Body of pancreas (tissue), 4 donors: ENCODE measurements at places on chromosomes 6 and 20. TPM values are rescaled to one million over a fixed set of nuclear protein-coding genes. Genes with fewer than 3 reads are reported as not detected.

GRCh38 chr6:75012018-75012417 is 193.8 kb downstream of the COL12A1 start:
- DNase-seq, result no peak

- no peak for DNase-seq
Observed at GRCh38 chr6:44007818-44008621, 119.2 kb downstream of the MRPL14 start.

GRCh38 chr20:15818651-15819071 is 754.6 kb downstream of the KIF16B start:
- DNase-seq, result no peak

DNA sequence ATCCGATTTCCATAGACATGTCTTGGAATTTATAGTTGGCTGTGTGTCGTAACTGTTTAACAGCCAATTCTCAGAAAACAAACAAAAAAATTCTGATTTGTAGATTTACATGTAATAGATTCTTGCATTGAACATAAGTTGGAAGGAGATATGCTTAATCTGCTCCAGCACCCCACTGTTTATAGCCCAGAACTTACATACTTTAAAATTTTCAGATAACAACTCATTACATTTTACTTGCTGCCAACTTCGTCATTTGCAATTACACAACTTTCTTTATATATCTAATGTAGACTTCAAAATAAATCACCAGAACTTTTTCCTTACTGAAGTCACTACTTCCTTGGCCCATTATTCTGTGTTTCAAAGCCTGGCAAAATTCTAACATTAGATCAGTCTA is 472.3 kb upstream of the EYS start:
- DNase-seq, result no peak

DNA sequence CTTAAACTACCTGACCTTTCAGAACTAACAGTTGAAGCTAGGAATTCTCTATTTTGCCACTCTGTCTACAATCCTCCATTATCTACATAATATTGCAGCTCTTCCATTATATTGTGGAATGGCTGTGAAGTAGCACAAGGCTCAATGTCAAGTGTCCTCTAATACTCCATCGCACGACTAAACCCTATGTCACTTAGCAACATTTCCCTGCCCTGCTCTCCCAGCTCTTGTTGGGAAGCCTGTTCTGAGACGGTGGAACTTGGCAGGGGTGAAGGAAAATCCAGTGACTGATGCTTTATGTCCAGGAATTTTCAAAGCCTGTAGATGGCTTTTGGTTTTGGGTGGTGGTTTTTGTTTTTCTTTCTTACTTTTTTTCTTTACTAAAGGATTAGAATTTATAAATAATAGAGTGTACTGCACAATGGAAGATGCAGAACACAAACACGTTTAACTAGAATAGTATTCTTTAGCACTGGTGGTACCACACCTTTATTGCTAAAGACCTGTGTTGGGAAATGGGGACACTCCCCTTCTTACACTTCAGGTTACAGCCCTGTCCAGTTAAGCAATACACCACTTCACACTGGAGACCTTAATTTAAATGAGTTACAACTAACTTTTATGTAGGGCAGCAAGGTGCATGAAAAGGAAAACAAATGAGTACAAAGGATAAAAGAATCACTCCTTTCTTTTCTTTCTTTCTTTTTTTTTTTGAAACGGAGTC is 20.7 kb upstream of the AMD1 start:
- no peak for DNase-seq

GRCh38 chr6:151811081-151811480 is 3.6 kb downstream of the ESR1 start:
- DNase-seq, result no peak

GRCh38 chr6:35084511-35085203 is 56.5 kb downstream of the TCP11 start:
- DNase-seq, result no peak

DNA sequence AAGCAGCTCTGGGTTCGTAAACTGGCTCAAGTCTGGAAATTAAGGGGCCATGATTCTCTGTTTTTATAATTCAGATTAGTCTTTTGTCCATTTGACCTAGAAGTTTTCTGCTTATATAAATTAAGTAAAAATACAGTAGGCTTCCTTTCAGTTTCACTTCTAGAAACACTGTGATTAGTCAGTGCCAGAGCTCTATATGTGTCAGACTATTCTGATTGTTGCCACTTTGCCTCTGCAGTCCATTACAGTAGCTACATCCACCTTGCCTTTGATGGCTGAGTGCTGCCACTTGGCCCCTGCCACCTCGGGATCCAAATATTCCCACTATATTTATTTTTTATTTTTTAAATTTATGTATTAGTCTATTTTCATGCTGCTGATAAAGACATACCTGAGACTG is 7.9 kb downstream of the ZC2HC1B start:
- DNase-seq, result no peak

DNA sequence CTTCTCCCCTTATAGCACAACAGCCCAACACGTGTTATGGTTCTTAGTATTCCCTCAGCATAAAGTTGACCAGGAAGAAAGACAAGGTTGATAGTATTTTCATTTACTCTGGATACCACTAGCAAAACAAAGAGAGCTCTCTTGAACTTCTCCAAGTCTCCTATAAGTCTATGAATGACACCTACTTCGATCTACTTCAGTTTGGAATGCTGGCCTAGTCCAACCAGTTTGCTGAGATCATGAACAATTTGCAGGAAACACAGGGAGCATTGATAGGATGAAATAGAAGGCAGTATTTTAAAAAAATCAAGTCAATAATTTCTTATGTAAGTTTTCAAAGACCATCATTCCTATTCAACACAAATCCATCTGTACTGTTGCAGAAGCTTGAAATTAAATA is 93.6 kb downstream of the GJA10 start:
- no peak for DNase-seq

- no peak for DNase-seq
Observed at GRCh38 chr6:120405947-120406346, 928.3 kb downstream of the TBC1D32 start.

GRCh38 chr20:20188647-20189046 is 136.3 kb downstream of the CFAP61 start:
- no peak for DNase-seq

GRCh38 chr6:144127097-144127496 is 23.2 kb upstream of the STX11 start:
- DNase-seq, result no peak

GRCh38 chr6:340991-341827 is 48.9 kb downstream of the DUSP22 start:
- peak; percentile 5 for DNase-seq

DNA sequence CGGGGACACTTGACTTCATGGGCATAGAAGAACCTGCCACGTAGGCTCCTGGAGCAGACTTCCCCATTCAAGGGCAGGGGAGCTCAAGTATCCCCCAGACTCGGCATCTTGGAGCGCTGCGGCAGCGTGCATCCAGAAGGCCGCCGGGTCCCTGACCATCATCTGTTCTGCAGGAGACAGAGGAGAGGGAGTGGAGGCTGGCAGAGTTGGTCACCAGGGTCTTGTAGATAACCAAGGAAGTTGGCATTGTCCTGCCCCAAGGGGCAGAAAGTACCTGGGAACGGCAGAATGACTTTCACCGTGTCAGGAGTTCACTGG is 82.8 kb downstream of the TCP11 start:
- DNase-seq, result no peak

GRCh38 chr6:24566020-24566767 is 71.4 kb downstream of the ALDH5A1 start:
- DNase-seq, result no peak

- no peak for DNase-seq
Observed at GRCh38 chr6:52283111-52283510, 1.4 kb downstream of the MCM3 start.

GRCh38 chr6:89925826-89926225 is 31.6 kb downstream of the GJA10 start:
- no peak for DNase-seq

GRCh38 chr6:55142610-55143009 is 31.7 kb upstream of the HCRTR2 start:
- no peak for DNase-seq

DNA sequence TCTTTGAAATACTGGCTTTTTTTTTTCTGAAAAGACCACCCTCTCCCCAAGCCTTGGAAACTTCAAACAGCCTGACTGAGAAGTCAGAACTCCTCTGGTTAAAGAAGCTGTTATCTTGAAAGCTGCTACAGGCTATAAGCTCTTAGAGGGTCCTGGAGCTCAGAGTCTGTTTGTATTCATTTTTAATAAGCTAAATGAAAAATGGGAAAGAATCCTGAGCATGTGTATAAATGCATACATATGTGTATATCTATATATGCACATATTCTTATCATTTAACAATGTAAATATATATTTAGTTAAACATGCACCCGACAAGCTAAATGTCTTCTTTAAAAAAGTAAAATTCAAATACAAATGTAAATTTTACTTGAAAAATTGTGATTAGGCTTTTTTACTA is 494.9 kb upstream of the POU3F2 start:
- DNase-seq, result no peak

DNA sequence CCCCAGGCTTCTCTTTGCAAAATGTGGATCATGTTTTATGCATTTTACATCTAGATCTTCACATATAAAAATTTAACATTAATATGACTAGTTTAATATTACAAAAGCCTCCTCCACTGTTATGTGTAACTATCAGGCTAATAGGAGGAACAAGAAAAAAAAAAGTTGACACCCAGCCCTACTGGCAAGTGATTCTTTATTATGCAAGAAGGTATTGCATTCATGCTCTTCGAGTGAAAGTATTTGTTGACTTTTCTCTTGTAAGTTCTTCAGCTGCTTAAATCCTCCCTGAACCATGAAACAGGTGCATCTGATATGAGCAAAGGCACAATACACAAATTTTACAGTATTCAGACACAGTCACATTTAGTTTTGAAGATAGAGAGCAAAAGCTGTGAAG is 716 bp upstream of the HLA-DQB2 start:
- no peak for DNase-seq

GRCh38 chr6:14422917-14423316 is 305.3 kb downstream of the CD83 start:
- no peak for DNase-seq

The PDE7B gene
- total RNA-seq, result 2.3 TPM

The ZFAND3 gene
- 20.8 TPM for total RNA-seq

The ENPP4 gene
- total RNA-seq, result 5.9 TPM

The VGLL2 gene
- total RNA-seq, result not detected

The FGD2 gene
- total RNA-seq, result 10.1 TPM

The MOG gene
- total RNA-seq, result not detected

The IL17A gene
- total RNA-seq, result not detected

The TAF4 gene
- total RNA-seq, result 12.7 TPM

The SLC22A16 gene
- not detected for total RNA-seq

The TCP11 gene
- total RNA-seq, result not detected
